ENCODE measurements at places on chromosomes 4 and X. TPM values are rescaled to one million over a fixed set of nuclear protein-coding genes. Genes with fewer than 3 reads are reported as not detected.

SLC10A3 gene
- polyA plus RNA-seq: 20.3 TPM

CSAG3 gene
- polyA plus RNA-seq: not detected

CT45A2 gene
- polyA plus RNA-seq: not detected

KLHL4 gene
- polyA plus RNA-seq: 7.1 TPM

CPEB2 gene
- polyA plus RNA-seq: 16.5 TPM

UCP1 gene
- 0.10 TPM for polyA plus RNA-seq

PDE6B gene
- polyA plus RNA-seq: 30.0 TPM

POU3F4 gene
- polyA plus RNA-seq: 6.9 TPM

EDA gene
- polyA plus RNA-seq: 7.3 TPM

NXF2 gene
- polyA plus RNA-seq: 0.33 TPM

GRCh38 chr4:161252520-161253141 lies 911.2 kb downstream of the FSTL5 start:
- no peak for DNase-seq

DNA sequence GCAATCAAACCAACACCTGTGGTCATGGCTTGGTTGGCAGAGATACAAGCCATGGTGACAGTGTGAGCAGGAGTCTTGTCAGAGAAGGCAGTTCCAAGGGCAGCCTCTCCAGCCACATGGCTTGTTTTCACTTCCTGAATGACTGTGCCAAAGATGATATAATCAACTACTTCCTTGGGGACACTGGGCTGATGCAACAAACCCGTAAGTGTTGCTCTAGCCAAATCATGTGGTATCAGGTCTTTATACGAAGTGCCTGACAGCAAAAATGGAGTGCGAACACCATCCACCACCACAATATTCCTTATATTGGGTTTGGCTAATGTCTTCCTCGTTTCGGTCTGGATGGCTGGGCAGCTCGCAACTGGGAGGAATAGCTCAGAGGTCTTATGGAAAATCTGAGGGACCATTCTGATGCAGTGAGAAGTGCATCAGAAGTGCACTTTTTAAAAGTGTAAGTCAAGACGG lies 922.0 kb downstream of the NLGN4X start:
- no peak for DNase-seq

DNA sequence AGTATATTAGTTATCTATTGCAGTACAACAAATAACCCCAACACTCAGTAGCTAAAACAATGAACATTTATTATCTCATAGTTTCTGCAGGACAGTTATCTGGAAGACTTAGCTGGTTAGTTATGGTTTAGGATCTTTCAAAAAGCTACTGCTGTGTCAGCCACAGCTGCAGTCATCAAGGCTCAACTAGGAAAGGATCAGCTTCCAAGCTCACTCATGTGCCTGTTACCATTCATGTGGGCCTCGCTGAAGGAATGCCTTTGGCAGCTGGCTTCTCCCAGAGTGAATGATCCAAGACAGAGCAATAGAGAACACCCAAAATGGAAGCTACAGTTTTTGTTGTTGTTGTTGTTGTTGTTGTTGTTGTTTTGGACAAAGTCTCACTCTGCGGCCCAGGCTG lies 13.5 kb upstream of the PRSS48 start:
- no peak for DNase-seq

DNA sequence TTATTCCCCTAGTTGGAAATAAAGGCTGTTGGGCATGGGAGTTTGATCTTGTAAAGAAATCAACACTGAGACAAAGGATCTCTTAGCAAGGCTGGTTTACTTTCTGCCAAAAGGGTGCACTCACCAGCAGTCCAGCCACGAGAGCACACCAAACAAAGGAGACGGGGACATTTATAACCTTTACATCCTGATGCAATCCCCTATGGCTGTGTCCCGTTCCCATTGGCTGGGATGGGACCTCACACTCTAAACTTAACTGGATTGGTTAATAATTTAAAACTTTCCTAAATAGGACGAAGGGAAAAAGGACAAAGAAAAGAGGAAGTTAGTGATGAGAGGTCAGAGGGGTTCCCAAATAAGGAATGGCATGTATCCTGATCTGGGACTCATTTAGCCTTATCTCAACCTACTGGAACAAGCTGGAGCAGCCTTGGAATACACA lies 17.9 kb downstream of the METAP1 start:
- no peak for DNase-seq

DNA sequence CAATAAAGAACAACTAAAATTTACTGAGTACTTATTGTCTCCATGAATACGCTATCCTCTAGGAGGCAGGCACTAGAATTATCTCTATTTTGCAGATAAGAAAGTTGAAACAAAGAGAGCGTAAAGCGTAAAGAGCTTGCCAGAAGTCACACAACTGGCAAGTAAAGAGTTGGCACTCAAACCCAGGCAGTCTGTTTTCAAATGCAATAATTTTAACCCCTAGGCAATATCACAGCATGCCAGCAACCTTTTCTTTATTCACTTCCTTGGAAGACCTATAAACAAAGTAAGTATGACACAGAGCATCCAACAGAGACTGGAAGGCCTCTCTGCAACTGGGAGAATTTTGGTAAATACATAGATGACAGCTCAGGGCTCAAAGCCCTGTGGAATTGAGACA lies 23.2 kb upstream of the AMELX start:
- DNase-seq: no peak

- no peak for DNase-seq
Observed at GRCh38 chrX:85114776-85115175, 111.1 kb downstream of the APOOL start.

DNA sequence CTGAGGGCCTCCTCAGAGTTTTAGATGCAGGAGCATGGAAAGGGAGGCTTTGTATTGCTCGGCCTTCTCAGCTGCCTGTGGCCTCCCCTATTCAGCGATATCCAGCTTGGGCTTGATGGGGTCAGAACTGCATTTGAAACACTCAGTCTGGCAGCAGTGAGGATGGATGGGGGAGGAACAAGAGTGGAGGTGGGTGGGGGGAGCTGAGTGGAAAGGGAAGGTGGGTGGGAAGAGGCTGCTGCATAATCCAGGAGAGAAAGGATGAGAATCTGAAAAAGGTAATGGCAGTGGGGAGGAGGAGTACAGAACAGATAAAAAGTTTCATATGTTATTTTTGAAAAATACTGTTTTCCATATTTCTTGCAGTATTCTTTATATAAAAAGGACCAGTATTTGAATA lies 202.7 kb downstream of the SLC4A4 start:
- no peak for DNase-seq

DNA sequence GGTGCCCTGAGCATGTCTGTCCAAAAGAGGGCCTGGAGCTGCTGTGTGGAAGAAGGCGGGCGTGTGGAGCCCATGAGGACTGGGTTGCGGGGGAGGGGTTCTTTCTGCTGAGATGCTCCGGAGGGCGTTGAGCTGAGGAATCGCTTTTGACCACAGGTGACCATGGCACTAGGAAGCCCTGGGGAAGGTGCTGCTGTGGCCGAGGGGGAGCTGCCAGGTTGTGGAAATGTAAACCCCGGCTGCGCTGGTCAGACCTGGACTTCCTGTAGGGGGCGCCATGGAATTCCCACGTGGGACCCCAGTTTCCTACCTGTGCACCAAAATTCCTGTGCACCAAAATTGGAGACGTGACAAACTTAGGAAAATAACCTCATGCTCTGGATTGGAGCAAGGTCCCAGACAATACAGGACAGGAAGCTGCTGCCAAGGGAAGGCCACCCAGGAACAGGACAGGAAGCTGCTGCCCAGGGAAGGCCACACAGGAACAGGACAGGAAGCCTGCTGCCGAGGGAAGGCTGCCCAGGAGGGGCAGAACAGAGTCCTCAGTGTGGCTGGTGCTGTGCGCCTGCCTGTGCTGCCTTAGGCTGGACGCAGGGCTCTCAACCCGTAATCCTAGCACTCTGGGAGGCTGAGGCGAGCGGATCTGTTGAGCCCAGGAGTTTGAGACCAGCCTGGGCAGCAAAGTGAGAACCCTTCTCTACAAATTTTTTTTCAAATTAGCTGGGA lies 28.4 kb upstream of the UVSSA start:
- DNase-seq: no peak

DNA sequence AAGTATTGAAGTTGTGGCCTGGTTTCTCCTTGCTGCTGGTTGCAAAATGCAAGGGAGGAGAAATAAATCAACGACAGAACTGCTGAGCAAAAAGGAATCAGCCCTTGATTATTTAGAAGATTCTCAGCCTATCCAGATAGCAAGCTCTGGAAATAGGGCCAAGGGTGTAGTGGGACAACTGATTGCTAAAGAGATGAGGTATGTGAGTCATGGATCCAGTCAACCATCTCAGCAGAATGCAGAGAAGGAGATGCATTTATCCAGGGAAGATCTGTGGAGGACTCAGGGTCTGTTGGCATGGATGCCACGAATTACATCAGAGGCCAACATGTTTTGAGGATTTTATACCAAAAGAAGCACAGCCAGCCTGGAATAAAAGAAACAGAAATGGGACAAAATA lies 36.7 kb downstream of the FOXR2 start:
- no peak for DNase-seq

DNA sequence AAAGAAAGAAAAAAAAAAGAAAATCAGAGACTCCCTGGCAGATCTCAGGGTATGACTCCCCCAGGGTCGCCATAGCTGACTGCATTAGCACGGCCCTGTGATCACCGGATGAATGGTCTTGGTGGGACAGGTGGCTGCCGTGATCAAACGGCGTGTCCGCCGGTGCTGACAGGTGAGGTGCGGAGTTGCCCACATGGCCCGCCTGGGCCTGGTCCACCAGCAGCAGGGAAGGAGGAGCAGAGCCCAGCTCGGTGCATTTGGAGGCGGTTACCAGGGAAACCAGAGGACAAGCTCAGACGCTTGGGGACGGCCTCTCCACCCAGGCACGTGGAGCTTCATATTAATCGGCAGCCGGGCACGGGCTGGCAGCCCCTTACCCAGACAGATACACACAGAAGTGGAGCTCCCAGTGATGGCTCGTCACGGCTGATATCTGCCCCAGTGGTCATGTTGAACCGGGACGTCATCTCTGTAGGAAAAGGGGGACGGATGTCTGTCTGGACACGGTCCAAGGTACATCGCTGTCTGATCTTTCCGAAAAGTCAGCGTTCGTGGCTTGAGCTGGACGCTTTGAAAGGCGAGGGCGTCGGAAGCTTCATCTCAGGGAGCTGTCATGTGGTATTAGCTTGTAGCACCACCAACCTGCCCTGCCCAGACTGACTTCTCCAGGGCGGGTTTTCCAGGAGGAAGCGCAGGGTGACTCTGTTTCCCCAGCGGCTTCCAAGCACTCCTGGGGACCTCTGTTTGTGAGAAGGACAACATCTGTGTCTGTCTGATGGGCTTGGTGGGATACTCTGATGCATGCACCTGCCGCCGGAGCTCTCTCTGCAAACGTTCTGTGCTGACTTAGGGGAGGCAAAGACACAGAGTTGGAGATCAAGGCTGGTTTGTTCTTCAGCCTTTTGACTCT lies 180.7 kb downstream of the CRLF2 start:
- no peak for DNase-seq

DNA sequence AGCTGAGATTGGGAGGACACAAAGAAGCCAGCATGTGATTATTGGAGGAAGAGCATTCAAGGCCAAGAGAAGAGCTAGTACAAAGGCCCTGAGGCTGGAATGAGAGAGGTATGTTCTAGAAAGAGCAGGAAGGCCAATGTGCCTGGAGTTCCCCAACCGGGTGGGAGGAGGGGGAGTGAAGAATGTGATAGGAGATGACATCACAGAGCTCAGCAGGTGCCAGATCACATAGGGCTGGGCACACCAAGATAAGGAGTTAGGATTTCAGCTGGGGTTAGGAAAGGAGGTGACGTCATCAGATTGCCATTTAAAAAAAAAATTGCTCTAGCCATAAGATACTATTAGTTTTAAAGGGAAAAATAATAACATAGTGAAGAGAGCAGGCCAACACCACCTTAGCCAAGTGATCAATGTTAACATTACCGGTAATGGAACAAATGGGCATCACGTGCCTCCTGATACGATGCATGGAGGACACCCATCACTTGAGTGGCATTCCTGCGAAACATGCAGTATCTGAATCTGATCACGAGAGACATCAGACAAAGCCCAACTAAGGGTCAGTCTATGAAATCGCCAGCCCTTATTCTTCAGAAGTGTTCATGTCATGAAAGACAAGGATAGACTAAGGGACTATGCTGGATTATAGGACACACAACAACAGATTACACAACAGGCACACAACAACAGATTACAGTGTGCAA lies 344.3 kb downstream of the BCOR start:
- DNase-seq: no peak

DNA sequence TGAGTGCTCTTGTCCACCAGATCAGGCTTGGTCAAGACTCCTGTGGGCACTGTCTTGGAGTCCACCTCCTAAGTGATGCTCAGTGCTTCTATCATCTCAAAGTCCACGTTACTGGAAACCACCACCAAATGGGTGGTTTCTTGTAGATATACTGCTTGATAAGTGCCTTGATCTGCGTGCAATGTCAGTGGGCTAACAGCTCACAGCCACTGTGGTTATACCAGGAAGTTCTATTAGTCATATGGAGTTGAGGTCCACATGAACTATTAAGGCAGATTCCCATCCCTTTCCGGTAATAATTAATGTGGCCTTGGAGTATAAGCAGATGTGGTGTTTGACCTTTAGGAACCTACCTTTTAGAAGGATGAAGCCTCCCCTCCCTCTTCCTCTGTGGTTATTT lies 161.9 kb downstream of the ZNF518B start:
- DNase-seq: no peak

Data from left renal cortex interstitium (tissue), 4 donors.